OCI-LY7 (cell line): ENCODE measurements at places on chromosomes 4 and X. TPM values are rescaled to one million over a fixed set of nuclear protein-coding genes. Genes with fewer than 3 reads are reported as not detected.
A peak's percentile ranks its signal among the peaks of the same experiment; 100 is the strongest.

Gene PAGE2
- total RNA-seq: not detected in 2 replicates

DNA sequence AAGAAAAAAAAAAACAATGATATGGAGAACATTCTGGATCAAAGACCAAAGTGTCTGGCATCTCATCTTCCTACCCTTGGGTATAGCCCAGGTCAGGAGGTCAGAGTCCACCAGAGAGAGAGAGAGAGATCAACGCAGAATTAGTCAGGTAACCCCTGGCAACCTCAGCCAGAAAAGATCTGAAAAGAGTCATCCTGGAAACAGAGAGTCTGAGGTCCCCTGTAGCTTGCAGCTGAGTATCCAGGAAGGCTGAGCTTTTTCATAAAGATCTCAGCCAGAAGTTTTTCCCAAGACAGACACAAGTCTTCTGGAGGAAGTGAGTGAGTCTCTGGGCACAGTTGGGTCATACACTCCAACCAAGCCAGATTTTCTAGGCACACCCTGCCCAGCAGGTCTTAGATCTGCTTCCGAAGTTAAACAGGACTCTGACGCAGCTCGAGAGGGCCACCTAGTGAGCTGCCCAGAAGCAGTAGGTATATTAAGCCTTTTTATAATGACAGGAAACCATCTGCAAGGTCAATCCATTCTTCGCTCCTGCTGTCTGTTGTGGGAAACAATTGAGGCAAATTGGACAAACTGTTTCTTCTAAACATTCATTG is 35.7 kb downstream of the ACE2 start:
- peak; percentile 23 for DNase-seq

DNA sequence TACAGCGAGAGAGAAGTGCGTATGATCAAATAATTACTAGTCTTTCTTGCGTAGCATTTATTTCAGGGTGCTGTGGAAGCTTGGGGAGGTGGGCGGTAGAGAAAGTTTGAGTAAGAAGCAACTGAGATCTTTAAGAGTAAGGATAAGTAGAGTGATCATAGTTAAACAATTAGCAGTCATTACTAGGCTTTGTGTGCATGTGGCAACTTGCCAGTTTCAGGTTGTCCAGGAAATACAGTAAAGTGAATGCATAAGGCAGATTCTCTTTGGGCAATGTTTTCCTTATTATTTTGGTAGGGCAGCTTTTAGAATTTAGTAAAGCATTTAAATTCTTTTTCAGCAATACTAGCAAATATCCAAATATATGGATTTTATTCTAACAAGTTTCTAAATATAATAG is 57.0 kb downstream of the HPGDS start:
- DNase-seq: no peak

DNA sequence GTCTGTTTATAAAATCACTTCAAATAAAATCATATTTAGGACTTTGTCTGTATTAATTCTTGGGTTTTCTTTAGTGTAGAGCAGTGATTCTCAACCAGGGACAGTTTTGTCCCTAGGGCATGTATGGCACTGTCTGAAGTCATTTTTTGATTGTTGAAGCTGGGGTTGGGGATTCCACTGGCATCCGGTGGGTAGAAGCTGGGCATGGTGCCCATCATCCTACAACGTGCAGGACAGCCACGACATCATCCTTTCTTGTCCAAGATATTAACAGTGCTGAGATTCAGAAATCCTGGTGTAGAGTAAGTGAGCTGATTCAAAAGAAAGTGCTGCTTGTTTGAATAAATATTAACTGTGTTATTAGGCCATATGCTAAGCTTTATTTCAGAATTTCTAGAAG is 28.6 kb downstream of the DCLK2 start:
- DNase-seq: no peak

DNA sequence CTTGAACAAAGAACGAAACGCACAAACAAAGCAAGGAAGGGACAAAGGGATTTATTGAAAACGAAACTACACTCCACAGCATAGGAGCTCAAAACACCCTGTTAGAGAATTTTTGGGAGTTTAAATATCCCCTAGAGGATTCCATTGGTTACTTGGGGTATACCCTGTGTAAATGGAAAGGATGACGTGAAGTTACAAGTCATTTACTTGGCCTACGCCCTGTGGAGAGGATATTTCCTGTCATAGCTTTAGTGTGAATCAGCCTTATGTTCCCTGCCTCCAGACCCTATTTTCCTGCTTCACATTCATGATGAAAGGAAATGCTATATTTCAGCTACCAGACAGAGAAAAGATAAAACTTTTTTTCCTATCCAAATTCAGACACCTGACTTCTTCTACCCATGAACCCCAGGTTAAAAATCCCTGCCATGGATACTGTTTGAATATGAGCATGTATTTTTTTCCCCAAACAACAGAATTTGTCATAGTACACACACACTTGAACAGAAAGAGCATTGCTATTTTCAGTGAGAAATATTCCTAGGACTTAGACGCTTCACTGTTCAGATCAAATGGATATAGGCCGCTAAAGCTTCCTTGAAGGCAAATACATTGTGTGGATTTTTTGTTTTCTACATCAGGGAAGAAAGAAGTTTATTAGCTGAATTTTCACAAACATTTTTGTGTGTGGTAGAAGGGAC is 20.4 kb downstream of the PIN4 start:
- DNase-seq: no peak

DNA sequence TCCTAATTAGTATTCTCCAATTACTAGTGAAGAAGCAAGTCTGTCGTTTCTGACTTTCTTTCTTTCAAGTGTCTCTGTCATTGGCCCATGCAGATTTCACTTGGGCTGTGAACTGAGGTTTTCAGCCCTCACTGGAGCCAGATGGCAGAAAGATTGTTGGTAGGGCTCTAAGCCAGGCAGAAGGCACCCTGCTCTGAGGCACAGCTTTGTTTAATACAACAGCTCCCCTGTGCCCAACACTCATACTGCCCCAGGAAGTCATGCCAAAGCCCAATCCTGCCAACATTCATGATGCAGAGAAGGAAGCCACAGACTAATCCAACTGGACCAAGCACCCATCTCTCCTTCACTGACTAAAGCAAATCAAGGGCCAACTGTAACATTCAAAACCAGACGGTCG is 117.1 kb upstream of the FRG1 start:
- no peak for DNase-seq

Gene PPP1R2C
- not detected in 2 replicates for total RNA-seq

GRCh38 chr4:186644737-186645261 is 78.9 kb downstream of the FAT1 start:
- DNase-seq: no peak

- no peak for DNase-seq
These were observed 28.4 kb downstream of the WFS1 start for GRCh38 chr4:6298035-6298434.

Gene TMEM128
- 17.8 and 20.6 TPM in 2 replicates for total RNA-seq

DNA sequence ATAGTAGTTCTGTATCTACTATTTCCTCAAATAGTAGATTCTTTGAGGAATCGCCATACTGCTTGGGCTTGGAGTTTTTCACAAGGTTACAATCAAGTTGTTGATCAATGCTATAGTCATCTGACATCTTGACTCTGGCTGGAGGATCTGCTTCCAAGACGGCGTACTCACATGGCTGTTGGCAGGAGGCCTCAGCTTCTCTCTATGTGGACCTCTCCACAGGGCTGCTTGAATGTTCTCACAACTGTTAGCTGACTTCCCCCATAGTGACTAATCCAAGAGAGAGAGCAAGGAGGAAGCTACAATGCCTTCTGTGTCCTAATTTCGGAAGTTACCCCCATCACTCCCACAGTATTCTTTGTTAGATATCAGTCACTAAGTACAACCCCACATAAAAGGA is 10.3 kb downstream of the EGFL6 start:
- DNase-seq: no peak

DNA sequence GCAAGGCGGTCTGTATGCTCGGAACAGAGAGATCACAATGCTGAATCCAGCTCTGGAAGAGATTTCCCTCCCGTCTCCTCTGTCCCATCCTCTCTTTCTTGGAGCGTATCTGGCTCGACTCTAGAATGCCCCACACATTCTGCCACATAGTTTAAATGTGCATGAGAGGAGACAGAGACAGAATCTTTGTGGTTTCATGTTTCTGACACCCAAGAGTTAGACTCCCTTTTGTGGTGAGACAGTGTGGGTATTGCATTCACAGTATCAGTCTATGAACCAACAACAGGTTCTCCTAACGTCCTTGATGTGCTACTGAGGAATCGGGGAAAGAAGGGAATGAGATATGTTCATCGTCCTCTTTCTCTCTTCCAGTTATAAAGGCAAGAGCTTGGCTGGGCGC is 25.3 kb downstream of the FAM47E start:
- DNase-seq: no peak

DNA sequence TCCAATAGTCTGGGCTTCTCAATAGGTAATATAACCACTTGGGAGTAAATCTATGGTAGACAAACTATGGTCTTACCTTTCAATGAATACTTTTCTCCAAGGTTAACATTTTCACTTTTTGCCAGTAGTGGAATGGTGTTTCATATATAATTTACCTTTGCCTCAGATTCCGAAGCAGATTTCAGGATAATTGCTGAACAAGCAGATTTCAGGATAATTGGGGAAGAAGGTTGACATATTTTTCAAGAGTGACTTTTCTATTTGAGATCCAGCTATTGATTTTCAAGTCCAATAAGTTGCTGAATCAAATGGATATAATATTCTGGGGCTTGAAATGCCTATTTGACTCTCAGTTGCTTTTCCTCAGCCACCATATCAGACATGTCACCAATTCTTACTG is 63.6 kb downstream of the SYTL5 start:
- DNase-seq: no peak

- no peak for DNase-seq
These were observed 670.0 kb upstream of the AMOT start for GRCh38 chrX:113510586-113510985.

GRCh38 chr4:82517043-82517442 is 44.7 kb downstream of the TMEM150C start:
- no peak for DNase-seq

DNA sequence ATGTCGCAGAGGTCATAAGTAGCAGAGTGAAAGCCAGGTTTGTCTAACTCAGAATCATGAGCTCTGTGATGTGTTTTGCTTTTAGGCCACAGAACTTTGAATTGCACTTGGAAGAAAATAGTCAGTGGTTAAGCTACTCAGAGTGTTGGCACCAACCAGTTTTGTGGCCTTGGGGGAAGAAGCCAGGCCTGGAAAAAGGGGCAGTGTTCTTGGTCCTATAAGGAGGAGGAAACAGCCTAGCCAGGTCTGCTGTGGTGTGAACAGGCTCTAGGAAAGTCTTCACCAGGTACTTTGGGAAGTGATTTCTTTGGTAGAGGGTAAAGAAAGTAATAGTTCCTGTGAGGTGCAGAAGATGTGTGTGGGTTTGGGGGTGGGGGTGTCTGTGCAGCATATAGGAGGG is 49.2 kb downstream of the FHIP1A start:
- no peak for DNase-seq

Gene ENPEP
- 0.09 and 0.21 TPM in 2 replicates for total RNA-seq

GRCh38 chr4:165383591-165384073 is 4.8 kb downstream of the CPE start:
- no peak for DNase-seq

DNA sequence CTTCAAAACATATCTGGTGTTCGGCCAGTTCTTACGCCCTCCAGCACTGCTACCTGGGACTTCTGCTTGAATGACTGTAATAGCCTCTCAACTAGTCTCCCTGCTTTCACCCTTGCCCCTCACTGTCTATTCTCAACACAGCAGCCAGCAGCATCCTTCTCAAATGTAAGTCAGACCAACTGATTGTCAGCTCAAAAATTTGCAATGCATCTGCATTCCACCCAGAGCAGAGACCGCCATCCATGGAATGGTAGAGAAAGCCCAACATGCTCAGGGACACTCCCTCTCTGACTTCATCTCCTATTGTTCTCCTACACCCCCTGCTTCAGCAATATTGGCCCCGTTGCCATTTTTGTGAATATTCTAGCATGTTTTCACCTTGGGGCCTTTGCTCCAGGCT is 5.9 kb downstream of the TLR7 start:
- DNase-seq: no peak

Gene ACOT9
- 1.9 and 2.1 TPM in 2 replicates for total RNA-seq

DNA sequence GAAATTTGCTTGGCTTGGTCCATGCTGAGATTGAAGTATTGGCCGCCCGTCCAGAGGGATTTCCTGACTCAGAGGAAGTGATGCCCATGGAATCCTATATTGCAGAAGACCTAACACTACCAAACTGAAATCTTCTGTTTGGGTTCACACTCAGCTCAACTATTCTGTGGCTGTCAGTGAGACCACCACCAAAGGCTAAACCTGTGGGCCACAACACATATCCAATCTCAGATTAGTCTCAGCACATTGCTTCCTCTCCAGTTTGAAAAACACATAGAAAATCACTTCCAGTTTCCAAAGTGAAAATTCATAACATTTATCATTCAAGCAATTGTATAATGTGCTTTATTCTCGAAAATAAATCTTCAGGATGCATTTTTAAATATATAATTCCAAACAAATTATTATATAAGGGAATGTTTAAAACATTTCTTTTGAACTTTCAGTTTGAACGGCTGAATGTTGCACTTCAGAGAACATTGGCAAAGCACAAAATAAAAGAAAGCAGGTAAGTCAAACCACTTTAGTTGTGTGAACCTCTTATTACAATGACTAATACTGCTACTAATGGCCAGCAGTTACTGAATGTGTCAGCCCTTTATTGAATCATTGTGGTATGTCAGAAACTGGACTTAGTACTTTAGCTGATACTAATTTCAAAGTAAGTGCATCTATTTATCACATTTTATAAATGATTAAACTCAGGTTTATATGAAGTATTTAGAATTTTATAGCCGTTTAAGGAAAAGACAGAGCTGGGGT is 37.0 kb downstream of the GUCY1A1 start:
- DNase-seq: no peak

DNA sequence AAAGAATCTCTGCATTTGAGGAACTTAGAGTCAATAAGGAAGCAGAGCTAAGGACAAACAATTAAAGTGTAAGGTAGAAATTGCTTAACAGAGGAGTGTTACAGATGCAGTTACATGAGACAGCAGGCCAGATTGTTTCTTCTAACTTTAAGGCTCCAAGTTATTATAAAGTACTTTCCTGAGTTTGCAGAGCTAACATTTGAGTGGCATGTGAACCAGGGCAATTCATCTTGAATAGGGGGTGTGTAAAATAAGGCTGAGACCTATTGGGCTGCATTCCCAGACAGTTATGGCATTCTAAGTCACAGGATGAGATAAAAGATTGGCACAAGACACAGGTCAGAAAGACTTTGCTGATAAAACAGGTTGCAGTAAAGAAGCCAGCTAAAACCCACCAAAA is 7.6 kb upstream of the LNX1 start:
- DNase-seq: no peak

DNA sequence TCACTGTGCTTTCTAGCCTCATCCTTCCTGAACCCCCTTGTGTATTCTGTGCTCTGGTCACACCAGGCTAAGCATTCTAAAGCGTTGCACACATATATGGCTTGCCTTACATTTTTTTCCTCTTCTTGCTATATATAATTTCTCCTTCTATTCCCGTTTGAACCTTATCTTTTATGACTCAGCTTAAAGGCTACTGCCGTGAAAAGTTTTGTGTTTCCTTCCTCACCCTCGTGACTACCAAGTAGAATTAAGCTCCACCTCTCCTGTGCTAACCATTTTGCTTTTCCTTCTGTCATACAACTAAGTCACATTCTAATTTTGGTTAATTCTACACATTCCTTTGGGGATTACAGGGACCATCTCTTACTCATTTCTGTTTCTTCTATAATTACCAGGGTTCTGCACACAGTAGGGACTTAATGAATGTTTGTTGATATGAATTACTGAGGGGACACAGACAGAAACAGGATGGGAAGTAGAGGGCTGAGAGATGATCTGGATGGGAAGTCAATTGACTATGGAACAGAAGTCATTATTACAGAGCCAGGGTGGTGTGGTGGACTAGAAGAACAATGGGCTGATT is 67.1 kb downstream of the DOCK11 start:
- no peak for DNase-seq

Gene KDR
- not detected in 2 replicates for total RNA-seq
